ENCODE measurements at places on chromosomes 12 and 14.

GRCh38 chr12:77940011-77940423 lies 109.3 kb downstream of the NAV3 start:
- no peak for DNase-seq

DNA sequence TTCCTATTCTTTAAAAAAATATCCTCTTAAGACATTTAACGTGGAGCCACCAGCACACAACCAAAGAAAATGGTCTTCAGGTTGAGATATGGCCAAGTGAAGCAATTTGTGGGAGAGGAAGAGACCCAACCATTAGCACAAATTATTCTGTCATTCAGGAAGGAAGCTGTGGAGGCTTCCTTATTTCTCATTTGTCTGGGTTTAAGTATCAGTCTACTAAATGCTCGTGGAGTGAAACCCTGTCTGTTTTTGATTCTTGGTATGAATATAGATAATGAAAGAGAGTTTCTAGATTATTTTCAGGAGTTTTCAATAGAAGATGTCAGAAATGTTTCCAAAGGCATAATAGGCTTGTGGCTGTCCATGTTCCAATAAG lies 125.1 kb downstream of the GPR65 start:
- no peak for DNase-seq

GRCh38 chr14:45699471-45699870 lies 446.5 kb upstream of the MIS18BP1 start:
- DNase-seq, result no peak

GRCh38 chr12:10194160-10194670 lies 15.4 kb downstream of the TMEM52B start:
- no peak for DNase-seq

GRCh38 chr12:126998031-126998430 lies 1268.9 kb upstream of the TMEM132C start:
- no peak for DNase-seq

DNA sequence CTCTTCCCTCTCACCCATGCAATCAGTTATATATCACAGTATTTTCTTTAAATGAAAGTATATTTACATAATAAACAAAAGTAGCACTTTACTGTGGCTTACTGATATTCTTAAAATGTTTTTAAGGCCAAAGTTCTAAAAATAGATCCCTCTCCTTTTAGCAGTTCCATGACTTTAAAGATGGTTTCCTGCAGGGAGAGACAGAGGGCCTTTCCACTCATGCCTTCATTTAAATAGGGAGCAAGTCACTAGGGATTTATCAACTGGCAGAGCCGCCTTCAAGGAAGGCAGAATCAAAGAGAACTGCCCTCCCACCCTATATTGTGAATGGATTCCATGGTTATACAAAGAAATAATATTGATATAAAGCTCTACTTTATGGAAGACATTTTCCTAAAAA lies 55.5 kb downstream of the DUSP16 start:
- no peak for DNase-seq

DNA sequence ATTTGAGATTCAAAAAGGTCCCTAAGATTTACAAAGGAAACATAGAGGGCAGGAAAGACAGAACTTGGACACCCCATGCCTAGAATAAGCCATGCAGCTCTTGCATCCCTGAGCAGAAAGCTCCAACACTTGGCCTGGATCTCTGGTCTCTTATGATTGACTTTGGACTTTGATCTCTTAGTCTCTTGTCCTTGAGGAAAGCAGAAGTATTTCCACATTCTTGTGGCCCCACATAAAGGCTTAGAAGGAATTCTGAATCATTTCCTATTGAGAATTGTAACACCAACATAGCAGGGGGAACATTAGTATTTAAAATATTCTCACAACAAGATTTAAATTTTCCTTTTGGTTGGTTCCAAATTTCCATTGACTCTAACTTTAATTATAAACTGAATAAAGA lies 283.7 kb upstream of the PRKD1 start:
- no peak for DNase-seq

DNA sequence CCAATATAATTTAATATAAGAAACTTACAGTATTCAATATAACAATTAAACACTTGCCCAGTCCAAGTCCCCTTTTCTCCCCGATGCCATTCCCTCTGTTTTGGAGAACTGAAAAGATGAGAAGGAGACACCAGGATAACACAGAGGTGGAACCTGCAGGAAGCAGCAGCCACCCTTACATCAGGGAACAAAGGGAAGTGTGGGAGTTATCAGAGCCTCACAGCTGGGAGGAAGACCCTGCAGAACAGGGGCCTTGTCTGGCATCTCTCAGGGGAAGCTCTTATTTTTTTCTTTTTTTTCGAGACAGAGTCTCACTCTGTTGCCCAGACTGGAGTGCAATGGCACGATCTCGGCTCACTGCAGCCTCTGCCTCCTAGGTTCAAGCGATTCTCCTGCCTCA lies 52.6 kb downstream of the CALM1 start:
- DNase-seq, result no peak

GRCh38 chr12:2980630-2981029 lies 21.4 kb downstream of the TEAD4 start:
- DNase-seq, result no peak

DNA sequence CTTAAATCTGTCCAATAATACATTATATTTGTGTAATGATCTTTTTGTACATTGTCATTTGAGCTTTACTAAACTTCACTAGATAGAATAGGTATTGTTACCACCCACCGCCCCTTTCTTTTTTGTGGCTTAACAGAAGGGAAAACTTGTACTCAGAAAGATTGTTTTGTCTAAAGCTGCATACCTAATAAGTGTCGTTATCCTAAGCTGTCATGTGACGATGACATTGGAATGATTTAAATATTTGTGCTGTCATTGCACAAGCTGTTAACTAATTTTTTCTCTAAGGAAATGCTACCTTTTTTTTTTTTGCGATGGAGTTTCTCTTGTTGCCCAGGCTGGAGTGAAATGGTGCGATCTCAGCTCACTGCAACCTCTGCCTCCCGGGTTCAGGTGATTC lies 3.6 kb downstream of the DIP2B start:
- DNase-seq, result no peak

DNA sequence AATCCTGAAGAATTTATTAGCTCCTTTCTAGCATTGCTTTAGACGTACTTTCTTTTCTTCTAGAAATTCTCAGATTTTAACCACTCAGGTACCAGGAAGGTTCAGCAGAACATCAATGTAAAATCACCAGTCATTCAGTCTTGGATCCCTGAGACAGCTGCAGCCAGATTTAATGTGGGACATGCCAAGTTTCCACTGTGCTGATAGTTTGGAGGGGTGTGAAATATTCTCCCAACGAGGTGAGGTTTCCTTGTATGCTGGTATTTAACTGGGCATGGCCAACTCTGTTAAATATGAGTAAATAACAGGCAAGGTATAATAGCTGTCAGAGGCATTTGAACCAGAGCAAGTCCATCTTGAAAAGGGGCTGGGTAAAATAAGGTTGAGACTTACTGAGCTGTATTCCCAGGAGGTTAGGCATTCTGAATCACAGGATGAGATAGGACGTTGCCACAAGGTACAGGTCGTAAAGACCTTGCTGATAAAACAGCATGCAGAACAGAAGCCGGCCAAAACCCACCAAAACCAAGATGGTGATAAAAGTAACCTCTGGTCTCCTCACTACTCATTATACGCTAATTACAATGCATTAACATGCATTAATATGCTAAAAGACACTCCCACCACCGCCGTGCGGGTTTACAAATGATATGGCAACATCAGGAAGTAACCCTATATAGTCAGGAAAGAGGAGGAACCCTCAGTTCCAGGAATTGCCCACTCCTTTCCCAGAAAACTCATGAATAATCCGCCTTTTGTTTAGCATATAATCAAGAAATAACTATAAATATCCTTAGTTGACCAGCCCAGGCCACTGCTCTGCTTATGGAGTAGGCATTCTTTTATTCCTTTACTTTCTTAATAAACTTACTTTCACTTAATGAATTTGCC lies 75.2 kb upstream of the RASSF8 start:
- DNase-seq, result no peak

DNA sequence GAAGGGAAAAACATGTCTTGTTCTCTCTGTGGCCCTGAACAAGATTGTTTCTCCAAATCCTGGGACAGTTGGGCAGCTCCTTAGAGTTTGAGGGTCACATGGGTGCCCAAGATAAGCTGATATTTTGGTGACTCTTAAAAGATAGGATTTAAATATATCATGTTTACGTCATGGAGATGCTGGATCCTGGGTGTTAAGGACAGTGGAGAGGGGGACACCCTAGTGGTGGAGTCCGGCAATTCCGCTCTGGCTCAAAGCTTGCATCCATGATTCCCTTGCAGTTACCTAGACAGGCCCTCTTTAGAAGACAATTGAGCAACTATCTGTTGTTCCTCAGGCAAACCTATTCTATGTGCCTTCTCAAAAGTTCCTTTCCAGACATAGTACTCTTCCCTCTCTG lies 101.8 kb downstream of the CMKLR1 start:
- no peak for DNase-seq

- DNase-seq, result no peak
Observed at GRCh38 chr14:94144765-94145164, 15.4 kb upstream of the IFI27L2 start.

DNA sequence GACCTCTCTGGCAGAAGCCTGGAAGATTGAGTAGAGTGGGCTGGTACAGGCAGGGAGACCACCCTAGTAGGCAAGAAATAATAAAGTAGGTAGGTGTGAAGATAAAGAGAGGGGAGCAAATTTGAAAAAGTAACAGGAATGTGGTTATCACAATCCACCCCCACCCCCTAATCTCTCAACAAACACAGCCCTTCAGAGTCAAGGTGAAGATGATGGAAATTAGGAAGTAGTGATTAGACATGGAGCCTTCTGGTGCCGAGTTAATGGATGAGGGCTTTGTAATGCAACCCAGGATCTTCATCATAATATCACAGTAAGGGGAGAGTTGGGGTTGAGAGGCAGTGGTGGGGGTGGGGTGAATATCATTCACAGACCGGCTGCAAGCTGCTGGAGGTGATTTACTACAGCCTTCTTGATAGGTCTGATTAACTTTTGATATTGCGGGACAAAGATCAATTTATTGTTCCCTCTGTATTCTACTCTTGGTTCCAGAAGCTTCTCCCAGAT lies 29.2 kb upstream of the CRY1 start:
- DNase-seq, result no peak
